Astrocyte of the spinal cord (primary cell): ENCODE measurements at places on chromosomes 7 and 10.
A peak's percentile ranks its signal among the peaks of the same experiment; 100 is the strongest.

GRCh38 chr7:26051021-26051420 is 101.0 kb upstream of the NFE2L3 start:
- no peak for DNase-seq

DNA sequence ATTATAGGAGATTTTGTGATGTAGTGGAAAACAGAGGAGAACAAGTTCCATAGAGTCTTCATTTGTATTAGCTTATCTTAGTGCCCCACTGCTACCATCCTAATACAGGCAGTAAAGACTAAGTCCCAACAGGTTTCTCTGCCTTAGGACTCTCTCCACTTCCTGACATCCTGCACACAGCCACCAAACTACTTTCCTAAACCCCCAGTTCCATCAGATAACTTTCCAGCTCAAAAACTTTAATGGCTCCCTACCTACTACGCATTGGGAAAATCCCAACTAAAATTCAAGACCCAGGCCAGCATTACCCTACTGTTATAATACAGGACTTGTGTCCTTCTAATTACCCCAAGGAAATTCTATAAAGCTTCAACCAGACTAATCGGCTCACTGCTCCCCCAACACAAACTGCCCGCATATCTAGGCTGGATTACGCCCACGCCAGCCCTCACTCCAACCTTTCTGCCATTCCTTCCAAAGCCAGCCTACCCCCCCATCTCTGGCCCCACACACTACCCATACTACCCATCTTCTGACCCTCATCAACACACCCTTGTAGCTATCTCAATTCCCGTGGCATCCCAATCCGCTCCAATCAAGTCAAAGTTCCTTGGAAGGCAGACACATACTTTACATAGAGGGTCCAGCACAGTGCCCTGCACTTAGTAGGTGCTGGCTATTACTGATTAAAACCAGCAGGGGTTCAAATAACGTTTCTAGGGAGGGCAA is 1.4 kb downstream of the IDE start:
- no peak for DNase-seq

GRCh38 chr10:128295003-128295402 is 168.8 kb upstream of the MKI67 start:
- DNase-seq = no peak

DNA sequence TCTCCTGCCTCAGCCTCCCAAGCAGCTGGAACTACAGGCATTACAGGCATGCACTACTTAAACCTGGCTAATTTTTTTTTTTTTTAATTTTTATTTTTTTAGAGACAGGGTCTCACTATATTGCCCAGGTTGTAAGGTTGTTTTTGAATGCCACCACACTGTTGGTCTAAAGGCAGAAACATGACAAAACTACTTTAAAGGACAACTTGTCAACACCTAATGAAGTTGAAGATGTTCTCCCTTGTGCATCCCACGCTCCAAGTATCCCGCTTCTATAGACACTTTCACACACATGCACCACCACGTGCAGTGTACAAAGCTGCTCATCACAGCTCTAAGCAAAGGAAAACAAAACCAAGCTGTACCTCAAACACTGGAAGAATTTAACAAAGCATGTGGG is 226.4 kb downstream of the FGFR2 start:
- no peak for DNase-seq

GRCh38 chr10:12844811-12845483 is 156.6 kb downstream of the CCDC3 start:
- peak; percentile 90 for DNase-seq

DNA sequence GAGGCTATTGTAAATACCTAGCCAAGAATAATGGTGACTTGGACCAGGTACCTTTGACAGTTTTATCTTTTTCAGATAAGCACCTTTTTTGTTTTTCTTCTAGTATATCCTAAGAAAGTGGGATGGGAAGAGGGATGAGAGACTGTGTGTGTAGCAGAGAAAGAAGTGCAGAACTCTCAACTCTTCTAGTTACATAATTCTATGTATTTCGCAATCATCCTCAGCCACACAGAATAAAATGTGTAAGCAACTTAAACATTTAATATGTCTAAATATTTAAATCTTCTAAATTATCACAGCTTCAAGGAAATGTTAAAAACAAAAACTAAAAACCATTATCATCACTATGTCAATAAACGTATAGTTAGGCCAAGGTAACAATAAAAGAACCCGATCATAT is 42.6 kb upstream of the GSAP start:
- DNase-seq = no peak
